AG04450 (cell line): ENCODE measurements at places on chromosomes 11 and 22.

DNA sequence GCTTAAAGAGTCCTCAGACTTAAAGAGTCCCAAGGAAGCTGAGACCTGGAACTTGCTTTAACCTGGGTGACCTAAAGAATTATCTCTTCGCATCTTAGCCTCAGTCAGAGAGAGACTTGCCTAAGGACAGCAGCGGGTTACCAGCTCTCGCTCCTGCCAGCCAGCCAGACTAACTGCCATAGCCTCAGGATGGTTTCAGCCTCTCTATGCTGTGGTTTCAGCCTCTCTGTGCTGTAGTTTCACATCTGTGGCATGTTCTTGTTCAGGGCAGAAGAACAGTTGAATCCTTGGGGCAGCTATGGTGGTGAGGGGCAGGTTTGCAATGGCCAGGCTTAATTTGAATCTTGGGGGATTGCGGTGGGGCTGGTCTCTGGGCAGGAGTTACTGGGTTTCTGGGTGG is 2.3 kb downstream of the FRMD8 start:
- DNase-seq, result no peak

DNA sequence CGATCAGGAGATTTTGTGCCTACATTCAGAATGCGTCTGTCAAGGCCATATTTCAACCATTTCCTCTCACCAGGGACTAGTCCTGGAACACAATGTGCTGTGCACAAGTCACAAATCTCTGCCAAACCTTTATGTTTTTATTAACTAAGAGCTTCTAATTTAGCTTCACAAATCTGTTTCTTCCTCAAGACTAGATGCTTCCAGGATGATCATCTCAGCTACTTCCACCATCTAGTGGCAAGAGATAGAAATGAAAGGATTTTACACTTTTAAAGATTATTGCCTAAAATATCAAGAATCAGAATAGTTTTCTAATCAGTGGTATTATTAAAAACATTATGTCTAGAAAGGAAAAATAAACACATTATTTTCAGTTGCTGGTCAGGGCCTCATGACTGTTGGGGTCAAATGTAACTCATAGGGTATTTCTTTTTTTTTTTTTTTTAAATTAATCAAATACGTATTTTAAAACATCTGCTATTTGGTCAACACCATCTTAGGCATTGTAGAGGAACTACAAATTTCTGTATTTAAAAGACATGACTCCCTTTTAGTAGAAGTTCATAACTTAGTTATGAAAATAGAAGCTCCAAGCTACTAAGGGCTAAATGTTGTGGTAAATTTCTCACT is 1102.6 kb downstream of the DLG2 start:
- DNase-seq, result no peak

DNA sequence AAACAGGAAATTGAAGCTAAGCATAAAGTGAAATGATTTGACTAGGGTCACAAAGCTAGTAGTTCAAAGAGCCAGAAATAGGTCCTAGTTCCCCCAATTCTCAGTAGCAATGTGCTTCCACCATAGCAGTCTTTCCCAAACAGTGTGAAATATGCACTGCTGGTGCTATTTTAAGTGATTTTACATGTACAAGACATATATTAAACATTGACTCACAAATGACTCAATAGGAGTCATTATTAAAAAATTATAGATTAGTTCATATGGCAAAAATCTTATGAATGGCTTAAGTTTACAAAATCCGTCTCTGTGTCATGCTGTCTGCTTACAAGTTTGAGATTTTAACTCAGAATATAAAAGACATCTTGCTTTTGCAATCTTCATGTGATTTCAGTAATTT is 21.4 kb downstream of the KIF18A start:
- DNase-seq, result peak; percentile 52

DNA sequence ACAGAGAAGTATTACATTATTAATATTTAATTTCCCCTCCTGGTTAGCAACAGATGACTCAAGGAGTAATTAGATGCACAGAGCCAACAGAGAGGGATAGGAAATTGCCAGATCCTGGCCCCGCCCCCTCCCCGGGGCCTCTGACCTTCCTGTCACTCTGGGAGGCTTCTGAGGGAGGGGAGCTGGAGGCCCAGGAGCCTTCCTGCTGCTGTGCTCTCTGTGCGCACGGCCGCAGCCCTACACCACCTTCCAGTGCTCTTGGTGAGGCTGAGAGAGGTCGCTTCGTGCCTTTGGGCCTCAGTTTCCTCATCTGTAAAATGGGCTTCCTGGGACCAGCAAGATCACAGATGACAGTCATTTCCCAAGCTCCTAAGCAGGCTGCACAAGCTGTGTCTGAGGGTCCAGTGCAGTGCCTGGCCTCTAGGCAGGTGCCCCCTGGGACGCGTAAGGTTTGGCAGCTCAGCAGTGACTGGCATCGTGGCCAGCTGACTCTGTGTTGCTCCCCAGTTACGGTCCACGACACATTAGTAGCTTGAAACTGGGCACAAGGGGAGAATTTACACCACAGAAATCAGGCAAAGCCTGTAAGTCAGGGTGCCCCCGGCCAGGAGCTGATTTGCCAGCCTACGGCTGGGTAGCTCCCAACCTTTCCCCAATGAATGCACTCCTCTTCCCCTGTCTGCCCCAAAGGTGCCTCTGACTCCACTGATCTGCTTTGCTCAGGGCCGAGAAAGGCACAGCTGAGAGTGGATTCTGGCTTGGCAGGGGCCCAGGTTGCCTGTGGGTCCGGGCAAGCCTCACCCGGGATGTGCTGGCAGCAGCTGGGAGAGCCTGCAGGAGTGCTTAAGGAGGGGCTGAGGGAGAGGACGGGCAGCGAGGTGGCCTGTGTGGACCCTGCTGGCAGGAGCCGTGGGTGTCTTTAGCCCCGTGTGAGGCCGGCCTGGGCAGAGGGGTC is 2.3 kb downstream of the ADORA2A start:
- no peak for DNase-seq

DNA sequence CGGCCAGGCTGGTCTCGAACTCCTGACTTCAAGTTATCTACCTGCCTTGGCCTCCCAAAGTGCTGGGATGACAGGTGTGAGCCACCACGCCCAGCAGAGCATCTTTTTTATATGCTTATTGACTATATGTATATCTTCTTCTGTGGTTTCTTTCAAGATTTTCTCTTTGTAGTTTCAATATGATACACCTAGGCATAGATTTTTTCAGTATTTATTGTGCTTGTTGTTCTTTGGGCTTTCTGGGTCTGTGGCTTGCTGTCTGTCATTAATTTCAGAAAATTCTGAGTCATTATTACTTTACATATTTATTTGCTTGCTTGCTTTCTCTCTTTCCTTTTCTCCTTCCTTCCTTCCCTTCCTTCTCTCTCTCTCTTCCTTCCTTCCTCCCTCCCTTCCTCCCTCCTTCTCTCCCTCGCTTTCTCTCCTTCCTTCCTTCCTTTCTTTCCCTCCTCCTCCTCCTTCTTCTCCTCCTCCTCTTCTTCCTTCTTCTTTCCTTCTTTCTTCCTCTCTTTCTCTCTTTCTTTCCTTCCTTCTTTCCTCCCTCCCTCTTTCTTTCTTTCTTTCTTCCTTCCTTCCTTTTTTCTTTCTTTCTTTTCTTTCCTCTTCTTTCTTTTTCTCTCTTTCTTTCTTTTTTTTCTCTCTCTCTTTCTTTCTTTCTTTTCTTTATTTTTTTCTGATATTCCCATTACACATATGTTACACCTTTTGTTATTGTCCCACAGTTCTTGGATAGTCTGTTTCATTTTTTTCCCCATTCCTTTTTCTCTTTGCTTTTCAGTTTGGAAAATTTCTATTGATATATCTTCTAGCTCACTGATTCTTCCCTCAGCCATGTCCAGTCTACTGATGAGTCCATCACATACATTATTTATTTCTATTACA is 10.9 kb upstream of the DCHS1 start:
- no peak for DNase-seq

DNA sequence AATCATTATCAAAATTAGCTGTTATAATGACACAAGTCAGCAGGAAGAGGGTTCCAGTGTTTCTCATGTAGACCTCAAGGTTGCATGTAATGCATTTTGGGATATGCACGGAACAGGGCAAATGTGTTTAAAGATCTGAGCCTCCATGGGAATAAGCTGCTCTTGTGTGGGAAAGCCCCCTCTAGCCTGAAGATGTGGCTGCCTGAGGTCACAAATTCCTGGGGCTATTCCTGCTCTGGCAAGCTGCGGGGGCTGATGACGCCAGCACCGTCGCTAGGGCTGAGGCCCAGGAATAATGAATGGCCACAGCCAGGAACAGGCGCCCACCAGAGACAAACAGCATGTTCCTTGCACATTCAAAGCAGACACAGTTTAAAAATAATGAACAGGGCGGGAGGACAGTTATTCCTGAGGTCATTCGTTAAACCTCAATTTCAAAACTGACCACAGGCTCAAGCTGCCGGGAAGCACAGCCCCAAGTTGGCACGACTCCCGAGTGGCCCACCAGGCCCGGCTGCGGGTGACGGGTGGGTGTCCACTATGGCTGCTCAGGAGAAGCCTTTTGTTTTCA is 11.7 kb downstream of the OSBPL5 start:
- DNase-seq, result peak; percentile 70

- DNase-seq, result no peak
These were observed 174.3 kb upstream of the FAT3 start for GRCh38 chr11:92050305-92050704.

GRCh38 chr11:135004495-135004894 is 592.5 kb upstream of the B3GAT1 start:
- DNase-seq, result no peak

GRCh38 chr22:46971099-46971763 is 208.8 kb downstream of the TBC1D22A start:
- no peak for DNase-seq

- no peak for DNase-seq
These were observed 24.1 kb downstream of the CTSC start for GRCh38 chr11:88313441-88313840.

GRCh38 chr11:9796266-9796665 is 132.4 kb downstream of the SWAP70 start:
- DNase-seq, result no peak

DNA sequence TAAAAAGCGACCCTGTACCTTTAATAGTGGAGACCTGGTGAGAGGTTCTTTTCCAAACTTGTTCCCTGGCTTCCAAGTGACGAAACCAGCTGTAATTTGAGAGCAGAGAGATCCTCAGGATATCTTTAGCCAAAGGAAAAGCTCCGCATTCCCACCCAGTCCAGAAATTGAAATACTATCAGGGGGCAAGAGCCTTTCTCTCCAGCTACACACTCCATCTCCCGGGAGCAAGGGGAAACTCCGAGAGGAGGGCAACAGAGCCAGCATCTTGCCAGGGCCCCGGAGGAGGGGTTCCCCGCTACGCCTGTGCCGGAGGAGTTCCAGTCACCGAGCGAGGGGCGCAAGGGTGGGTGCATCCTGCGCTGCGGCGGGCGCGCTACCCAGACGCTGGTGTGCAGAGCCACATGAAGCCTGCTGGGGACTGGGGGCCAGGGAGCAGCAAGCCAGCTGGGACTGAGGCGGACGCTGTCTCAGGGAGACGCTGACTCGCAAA is at the start of gene FIBIN:
Gene FIBIN (plus strand): TSS at position 148 of the 493 bp plus-strand sequence. CDS start 415 bp downstream, outside the sequence.
- DNase-seq, result no peak

DNA sequence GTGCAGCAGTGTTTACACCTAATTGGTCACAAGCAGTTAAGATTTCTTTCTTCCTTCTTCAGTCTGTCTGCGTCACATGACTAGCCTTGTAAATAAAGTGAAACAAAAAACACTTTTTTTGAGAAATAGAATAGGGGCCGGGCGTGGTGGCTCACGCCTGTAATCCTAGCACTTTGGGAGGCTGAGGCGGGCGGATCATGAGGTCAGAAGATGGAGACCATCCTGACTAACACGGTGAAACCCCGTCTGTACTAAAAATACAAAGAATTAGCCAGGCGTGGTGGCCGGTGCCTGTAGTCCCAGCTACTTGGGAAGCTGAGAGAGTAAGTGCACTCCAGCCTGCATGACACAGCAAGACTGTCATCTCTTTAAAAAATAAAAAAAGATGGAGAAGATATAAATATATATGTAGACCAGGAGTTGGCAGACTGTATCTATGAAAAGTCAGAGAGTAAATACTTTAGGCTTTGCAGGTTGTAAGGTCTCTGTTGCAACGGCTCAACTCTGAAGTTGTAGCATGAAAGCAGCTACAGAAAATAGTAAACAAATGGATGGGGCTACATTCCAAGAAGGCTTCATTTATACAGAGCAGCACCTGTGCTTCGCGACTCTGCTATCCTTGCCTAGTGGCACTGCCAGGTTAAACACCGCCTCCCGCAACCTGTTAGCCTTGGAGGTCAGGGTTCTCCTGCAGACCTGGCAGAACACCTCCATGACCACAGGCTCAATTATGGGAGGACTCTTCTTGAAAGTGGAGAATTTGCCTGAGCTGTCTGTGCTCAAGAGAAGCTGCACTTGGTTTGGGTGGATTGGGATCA is 55.9 kb downstream of the PPP6R2 start:
- DNase-seq, result no peak

- no peak for DNase-seq
These were observed 89.8 kb downstream of the PIWIL4 start for GRCh38 chr11:94656968-94657367.

DNA sequence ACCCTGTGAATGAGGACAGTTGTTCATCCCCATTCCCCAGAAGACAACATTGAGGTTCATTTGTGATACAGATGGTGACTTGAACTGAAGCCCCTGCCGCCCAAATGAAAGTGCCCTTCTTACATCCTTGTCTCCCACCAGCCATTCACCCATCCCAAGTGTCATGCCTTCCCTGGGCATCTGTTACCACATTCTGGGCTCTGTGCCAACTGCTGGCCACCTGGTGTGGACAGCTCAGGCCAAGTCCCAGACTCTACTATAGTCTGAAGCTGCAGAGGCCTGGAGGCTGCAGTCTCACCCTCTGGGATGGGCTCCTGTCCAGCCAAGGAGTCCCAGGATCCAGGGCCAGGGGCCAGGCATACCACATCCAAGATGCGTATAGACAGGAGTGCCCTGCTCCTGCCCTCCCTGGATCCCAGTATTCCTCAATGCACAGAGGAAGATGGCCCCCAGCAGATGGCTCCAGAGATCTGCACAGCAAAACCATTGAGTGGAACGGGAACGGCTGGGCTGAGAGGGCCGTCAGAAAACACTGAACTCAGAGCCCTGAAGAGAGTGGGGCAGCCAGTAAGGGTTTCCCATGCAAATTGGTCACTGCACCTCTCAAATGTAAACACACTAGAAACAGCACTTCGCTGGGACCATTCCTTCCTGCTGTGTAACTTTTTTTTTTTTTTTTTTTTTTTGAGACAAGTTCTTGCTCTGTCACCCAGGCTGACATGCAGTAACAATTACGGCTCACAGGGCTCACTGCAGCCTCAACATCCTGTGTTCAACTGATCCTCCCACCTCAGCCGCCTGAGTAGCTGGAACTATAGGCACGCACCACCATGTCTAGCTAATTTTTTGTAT is 22.8 kb downstream of the ARRB1 start:
- no peak for DNase-seq

DNA sequence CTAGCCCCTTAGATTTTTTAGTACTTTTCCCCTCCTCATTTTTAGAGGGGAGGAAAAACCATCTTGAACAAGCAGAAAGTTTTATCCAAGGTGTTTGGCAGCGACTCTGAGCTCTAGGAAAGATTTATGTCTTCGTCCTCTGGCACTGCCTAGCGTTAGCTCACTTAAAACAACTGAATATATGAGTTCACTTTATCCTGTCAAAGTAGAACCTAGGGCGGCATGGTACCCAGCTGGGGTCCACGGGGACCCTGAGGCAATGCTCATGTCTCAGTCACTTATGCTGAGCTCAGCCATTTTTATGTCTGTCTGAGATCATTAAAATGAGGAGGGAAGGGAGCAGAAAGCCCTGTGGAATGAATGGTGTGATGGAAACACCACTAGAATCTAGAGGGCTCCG is 14.2 kb upstream of the VSIG10L2 start:
- no peak for DNase-seq

GRCh38 chr11:5564259-5565019 is 16.1 kb upstream of the OR52H1 start:
- DNase-seq, result no peak

- DNase-seq, result no peak
These were observed 7.0 kb downstream of the OR51B5 start for GRCh38 chr11:5336331-5336730.

- DNase-seq, result no peak
These were observed 22.1 kb downstream of the YPEL1 start for GRCh38 chr22:21713428-21714058.
